ENCODE measurements at places on chromosomes 7 and 10.

- no peak for DNase-seq
These were observed 16.3 kb downstream of the PI4K2A start for GRCh38 chr10:97656777-97657176.

DNA sequence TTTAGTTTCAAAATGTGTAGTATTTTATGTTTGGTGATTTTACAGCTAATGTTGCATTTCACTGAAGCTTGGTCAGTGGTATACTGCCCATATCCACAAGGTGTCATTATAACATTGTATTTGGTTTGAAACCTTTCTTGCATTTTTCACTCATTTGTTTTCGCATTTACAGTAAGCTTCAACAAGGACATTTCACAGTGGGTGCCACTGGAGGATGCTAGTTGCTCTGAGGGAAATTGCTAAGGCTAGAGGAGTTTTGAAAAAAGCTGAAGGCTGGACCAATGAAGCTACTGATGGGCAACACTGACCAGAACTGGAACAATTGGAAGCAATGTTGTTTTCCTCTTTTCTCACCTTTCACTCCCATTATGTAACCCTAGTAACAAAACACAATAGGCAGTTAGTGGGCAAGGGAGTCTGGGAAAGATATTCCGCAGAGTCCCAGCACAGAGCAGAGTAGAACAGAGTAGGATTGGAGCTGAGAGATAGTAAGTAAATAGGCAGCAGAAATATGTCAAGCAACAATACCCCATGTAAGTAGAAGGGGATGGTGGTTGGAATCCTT, 23.6 kb upstream of the SRI start:
- no peak for DNase-seq

- DNase-seq, result no peak
These were observed 270.2 kb downstream of the FRMD4A start for GRCh38 chr10:14060320-14061070.

- no peak for DNase-seq
These were observed 359.4 kb downstream of the GALNT17 start for GRCh38 chr7:71491336-71491735.

DNA sequence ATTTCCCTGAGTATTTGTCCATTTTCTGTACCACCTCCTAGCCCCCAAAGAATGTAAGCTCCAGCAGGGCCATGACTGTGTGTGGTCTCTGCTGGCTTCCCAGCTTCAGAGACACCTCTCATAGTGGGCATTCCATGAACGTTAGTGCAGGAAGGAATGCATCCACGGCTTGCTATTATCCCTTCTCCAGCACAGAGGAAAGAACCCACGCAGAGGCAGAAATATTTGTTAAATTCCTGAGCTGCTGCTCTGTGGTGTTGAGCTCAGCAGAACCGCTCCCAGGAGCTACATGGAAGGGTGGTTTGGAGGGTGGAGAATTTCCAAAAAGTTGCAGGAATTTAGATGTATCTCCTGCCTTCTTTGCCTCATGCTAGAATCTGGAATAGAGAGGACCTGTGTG, 275.2 kb downstream of the POU6F2 start:
- DNase-seq, result no peak

DNA sequence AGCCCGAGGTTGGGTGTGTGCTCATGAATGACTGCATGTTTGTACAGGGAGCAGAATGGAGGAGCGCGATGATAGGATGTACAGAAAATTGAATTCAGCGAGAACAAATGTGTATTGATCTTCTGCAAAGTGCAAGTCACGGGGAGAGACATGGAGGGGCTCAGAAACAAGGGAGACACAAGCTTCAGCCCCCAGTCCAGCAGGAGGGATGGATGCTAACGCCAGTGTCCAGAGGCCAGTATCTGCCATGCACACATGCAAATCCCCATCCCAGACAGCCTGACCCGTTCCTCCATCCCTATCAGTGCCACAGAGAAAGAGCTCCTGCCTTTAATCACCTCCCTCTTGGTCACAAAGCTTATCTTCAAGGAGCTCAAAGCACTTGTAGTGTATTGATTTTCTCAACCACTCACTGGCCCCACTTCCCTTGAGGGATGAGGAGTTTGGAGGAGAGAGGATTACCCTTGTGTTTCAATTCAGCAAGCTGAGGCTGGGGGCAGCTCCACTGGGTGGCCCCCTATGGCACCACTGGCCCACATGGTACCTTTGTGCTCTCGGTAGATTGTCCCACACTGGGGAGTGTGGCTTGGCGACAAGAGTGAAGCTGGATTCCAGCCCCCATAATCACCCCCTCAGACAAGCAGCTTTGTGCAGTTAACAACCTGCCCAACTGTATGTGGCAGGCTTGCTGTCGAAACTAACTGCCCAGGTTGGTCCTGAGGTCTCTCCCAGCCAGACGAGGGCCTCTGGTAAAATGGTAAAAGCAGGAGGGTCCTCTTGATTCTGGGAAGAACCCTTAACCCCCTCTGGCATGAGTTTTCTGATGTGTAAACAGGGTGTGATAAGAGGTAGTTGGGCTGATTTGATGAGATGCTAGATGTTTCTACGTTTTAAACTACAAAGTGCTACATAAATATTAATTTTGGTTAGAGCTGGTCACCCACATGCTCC, 151.6 kb upstream of the UNC5B start:
- no peak for DNase-seq

GRCh38 chr10:91520661-91521060, 110.5 kb downstream of the HECTD2 start:
- DNase-seq, result no peak

- no peak for DNase-seq
These were observed 6.4 kb upstream of the MSS51 start for GRCh38 chr10:73439605-73440312.

GRCh38 chr7:134992626-134993179, 6.4 kb downstream of the AGBL3 start:
- DNase-seq, result no peak

DNA sequence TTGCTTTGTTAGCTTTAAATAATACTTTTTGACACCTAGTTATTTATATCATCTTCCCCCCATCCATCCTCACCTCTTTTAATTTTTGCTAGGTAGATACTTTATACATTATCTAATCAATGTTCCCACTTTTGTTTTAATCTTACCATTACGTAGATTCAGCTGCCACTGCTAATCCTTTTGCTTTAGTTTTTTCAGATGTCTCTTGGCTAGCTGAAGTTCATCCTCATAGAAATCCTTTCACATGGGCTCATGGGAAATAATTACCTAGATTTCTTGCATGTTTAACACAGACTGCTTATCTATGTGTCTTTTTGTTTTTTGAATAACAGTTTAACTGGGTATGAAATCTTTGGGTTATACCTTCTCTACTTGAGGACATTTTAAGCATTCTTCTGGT, 60.1 kb downstream of the ZNRF2 start:
- DNase-seq, result no peak
